Naive thymus-derived CD8-positive, alpha-beta T cell (primary cell): ENCODE measurements at places on chromosomes 4 and X.
A peak's percentile ranks its signal among the peaks of the same experiment; 100 is the strongest.

- peaks cover 4% of the 10 kb centered on the region for H3K4me1 ChIP-seq
- H3K27me3 ChIP-seq: no peaks in the 10 kb centered on the region
- H3K27ac ChIP-seq: no peak overlapping the region
- DNase-seq: no peak
These were observed 119.0 kb downstream of the CFAP299 start for GRCh38 chr4:80454556-80454955.

- no peaks in the 10 kb centered on the region for H3K36me3 ChIP-seq
- H3K27me3 ChIP-seq: no peaks in the 10 kb centered on the region
- H3K4me3 ChIP-seq: no peak overlapping the region
- peaks cover 18% of the 10 kb centered on the region for H3K4me1 ChIP-seq
- DNase-seq: no peak
These were observed 179.6 kb downstream of the TMA16 start for GRCh38 chr4:163673848-163674697.

DNA sequence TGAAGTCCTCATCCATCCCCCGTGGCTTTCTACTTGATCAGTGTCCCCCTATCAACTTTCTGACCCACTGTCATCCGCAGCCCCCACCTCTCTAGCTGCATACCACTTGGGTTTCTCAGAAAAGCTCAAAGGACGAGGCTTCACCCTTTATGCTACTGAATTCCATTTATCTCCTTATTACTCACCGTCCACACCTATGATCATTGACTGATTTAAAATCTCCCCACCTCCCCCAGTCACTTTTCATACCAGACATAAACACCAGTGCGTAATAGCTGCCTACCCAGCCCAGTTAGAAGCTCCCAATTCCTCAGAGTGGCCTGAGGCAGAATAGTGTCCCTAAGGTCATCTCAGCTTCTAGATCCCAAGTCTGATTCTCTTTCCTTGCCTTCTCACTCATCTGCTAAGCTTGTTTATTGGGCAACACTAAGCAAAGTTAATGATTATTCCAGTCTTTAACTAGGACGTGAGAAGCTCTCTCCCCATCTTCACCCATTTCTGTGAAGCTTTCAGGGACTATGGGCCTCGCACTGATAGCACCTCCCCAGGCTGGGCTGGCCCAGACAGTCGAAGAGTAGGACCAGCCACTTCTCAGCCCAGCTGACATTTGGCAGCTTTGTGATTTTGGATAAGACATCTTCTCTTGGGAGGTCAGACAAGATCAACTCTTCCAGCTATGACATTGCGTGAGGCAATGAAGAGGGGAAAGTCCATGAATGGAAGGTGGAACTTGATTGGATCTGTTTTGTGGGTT is 7.2 kb upstream of the DDX60L start:
- H3K27ac ChIP-seq: no peak overlapping the region
- peaks cover 11% of the 10 kb centered on the region for H3K4me1 ChIP-seq
- H3K27me3 ChIP-seq: peaks cover 3% of the 10 kb centered on the region
- no peak for DNase-seq

GRCh38 chrX:25206778-25207177 is 191.0 kb upstream of the ARX start:
- H3K4me3 ChIP-seq: no peak overlapping the region
- H3K27me3 ChIP-seq: no peaks in the 10 kb centered on the region
- H3K4me1 ChIP-seq: no peaks in the 10 kb centered on the region

GRCh38 chrX:790783-791360 is 160.3 kb downstream of the SHOX start:
- no peaks in the 10 kb centered on the region for H3K4me1 ChIP-seq
- H3K27ac ChIP-seq: no peak overlapping the region
- peaks cover 45% of the 10 kb centered on the region for H3K27me3 ChIP-seq
- no peaks in the 10 kb centered on the region for H3K36me3 ChIP-seq
- H3K4me3 ChIP-seq: no peak overlapping the region
- no peak for DNase-seq

DNA sequence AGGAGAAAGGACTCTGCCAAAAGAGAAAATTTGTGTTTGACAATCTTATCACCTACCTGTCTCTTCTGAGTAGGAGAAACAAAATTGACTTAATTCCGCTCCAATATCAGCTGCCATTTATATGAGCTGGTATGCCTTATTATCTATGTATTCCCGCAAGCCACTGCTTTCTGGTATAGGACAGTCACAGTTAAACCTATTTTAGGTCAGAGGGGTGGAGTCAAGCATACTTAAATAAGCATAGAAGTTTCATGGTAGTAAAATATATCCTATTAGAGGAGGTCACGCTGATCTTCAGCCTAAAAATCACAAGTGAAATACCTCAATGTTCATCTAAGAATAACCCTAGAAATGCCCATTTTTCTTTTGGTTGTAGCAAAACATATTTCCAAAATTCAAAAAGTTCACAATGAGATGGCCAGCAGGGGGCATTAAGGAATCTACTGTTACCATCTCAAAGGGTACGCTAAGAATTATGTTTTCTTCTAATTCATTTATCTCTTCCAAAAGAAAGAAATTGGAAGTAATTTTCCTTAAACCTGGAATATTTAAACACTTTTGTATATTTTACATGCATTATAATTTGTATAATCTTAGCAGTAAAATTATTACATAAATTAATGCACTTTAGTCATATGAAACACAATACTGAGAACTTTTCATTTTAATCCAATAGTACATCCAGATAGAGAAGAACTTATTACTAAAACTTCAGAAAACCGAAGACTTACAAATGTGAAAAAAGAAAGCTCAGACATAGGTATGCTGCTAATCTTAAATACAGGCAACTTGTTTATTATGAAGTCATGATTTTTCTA is 10.5 kb downstream of the PPAT start:
- peak; percentile 19 for DNase-seq
- no peaks in the 10 kb centered on the region for H3K27me3 ChIP-seq
- no peak overlapping the region for H3K27ac ChIP-seq
- H3K4me1 ChIP-seq: peaks cover 6% of the 10 kb centered on the region
- H3K36me3 ChIP-seq: peaks cover 2% of the 10 kb centered on the region

DNA sequence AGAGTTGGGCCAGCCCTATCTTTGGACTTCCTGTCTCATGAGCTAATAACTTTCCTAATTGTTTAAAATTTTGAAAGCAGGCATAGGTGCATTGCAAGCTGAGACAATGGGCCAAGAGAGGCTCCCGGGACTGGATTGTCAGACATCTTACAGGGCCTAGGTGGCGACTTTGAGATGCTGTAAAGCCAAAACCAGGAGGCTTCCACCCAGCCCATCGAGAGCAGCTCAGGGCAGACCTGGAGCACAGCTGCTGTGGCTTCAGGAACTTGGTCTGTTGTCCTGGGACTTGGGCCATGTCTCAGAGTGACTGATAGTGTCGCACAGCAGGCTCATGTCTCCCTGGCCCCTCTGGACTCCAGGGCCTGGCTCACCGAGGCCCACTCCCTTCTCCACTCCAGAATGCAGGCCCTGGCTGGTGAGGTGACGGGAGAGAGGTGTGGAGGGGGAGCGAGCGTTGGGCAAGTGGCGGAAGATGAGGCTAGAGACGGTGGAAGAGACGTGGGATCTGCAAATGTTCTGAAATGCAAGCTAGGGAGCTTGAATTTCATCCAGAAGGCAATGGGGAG is 24.1 kb upstream of the MTM1 start:
- no peak overlapping the region for H3K4me3 ChIP-seq
- peak; percentile 7 for DNase-seq
- no peak overlapping the region for H3K27ac ChIP-seq
- H3K27me3 ChIP-seq: no peaks in the 10 kb centered on the region
- peaks cover 25% of the 10 kb centered on the region for H3K4me1 ChIP-seq
- H3K36me3 ChIP-seq: no peaks in the 10 kb centered on the region

- peaks cover 26% of the 10 kb centered on the region for H3K4me1 ChIP-seq
- peak overlapping the region; percentile 66 for H3K27ac ChIP-seq
- peaks cover 47% of the 10 kb centered on the region for H3K36me3 ChIP-seq
- no peak for DNase-seq
- H3K27me3 ChIP-seq: no peaks in the 10 kb centered on the region
- H3K4me3 ChIP-seq: no peak overlapping the region
These were observed 336.4 kb downstream of the ARHGAP10 start for GRCh38 chr4:148068065-148068911.

GRCh38 chr4:151359576-151359975 is 34.2 kb upstream of the SH3D19 start:
- H3K4me1 ChIP-seq: no peaks in the 10 kb centered on the region
- no peak overlapping the region for H3K4me3 ChIP-seq
- H3K36me3 ChIP-seq: no peaks in the 10 kb centered on the region

DNA sequence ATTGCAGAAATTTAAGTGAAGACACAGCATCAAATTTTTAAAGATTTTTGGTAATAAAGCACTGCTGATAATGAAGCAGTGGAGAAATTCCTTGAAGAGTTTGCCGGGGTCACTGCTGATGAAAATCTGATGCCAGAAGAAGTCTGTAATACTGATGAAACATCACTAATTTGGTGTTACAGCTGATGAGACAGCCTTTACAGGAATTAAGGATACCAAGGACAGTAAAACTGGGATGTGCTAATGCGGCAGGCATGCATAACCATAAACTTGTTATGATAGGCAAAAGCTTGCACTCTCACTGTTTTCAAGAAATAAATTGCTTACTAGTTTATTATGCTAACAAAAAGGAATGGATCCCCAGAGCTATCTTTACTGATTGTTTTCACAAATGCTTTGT is 52.9 kb upstream of the VEGFC start:
- DNase-seq: no peak
- H3K36me3 ChIP-seq: no peaks in the 10 kb centered on the region
- no peaks in the 10 kb centered on the region for H3K27me3 ChIP-seq
- no peaks in the 10 kb centered on the region for H3K4me1 ChIP-seq

DNA sequence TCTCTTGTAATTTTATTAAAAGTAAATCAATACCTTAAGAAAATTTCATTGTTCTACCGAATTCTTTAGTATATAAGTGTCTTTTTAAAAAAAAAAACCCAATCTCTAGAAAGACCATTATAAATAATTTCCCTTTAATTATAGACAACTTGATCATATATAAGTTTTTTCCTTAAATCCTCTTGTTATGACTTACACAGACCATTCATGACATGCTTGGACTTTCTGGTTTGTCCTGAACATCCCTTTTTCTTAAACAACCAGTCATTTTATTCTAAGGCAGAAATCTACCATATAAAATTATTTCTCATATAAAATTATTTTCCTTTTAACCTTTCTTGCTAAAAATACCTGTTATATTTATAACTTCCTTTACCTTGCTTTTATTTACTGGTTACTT is 15.4 kb upstream of the FHDC1 start:
- DNase-seq: no peak
- no peak overlapping the region for H3K27ac ChIP-seq
- H3K4me3 ChIP-seq: no peak overlapping the region
- H3K27me3 ChIP-seq: peaks cover 2% of the 10 kb centered on the region
- peaks cover 26% of the 10 kb centered on the region for H3K36me3 ChIP-seq

DNA sequence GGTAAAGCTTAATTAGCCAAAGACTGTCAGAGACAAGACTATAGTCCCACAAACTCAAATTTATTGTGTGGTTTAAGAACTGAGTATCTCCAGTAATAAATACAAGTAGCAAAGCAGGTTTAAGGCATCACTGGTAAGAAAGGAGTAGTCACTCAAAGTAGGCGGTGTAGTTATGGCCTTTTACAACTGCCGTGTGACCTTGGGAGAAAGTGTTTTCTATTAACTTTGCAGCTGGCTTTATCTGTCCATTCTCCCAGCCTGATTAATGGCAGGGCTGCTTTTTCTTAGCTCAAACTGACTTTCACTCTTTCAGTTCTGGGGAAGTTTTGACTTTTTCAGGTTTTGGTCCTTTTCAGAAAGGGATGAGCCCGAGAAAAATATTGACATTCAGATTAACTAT is 7.4 kb upstream of the PAK3 start:
- H3K27ac ChIP-seq: no peak overlapping the region
- H3K4me3 ChIP-seq: no peak overlapping the region
- no peaks in the 10 kb centered on the region for H3K4me1 ChIP-seq
- no peak for DNase-seq

DNA sequence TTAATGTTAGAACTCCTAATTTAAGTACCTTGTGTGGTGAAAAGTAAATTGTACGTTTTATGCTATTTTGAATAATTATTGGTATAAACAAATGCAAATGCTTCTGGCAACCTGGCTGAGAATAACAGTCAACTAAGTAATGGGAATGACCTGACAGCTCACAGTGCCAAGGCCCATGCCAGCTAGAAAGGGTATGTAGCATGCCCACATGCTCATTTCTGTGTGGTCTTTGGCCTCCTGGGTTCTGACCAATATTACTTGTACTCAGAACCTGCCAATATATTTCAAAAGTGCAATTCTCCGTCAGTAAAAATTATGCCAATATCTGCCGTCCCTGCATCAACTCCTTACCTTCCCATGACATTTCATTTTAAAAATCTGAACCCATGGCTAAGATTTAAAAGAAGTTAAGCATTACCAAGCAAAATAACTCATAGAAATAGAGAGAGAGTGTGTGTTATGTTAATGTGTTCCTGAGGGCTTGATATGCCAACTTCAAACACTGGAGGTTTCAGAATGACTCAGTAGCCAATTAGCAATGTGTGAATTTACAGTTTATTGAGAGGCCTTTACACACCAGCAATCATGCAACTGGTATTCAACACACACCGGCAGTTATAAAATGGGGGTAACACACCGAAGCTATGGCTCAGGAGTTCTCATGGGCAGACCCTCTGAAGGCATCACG is 820.8 kb downstream of the FSTL5 start:
- no peak overlapping the region for H3K4me3 ChIP-seq
- no peaks in the 10 kb centered on the region for H3K27me3 ChIP-seq
- no peak for DNase-seq
- H3K36me3 ChIP-seq: no peaks in the 10 kb centered on the region

- peaks cover 9% of the 10 kb centered on the region for H3K27me3 ChIP-seq
- DNase-seq: no peak
These were observed 122.4 kb downstream of the LARP7 start for GRCh38 chr4:112759313-112759712.

GRCh38 chr4:157803845-157804521 is 368.8 kb downstream of the GASK1B start:
- no peak overlapping the region for H3K27ac ChIP-seq
- H3K36me3 ChIP-seq: no peaks in the 10 kb centered on the region
- DNase-seq: no peak
- no peak overlapping the region for H3K4me3 ChIP-seq

- no peak overlapping the region for H3K27ac ChIP-seq
- H3K4me3 ChIP-seq: no peak overlapping the region
- H3K27me3 ChIP-seq: no peaks in the 10 kb centered on the region
- H3K36me3 ChIP-seq: peaks cover 4% of the 10 kb centered on the region
These were observed 7.8 kb upstream of the CHRNA9 start for GRCh38 chr4:40327340-40327739.

GRCh38 chrX:140501940-140502468 is 2.9 kb downstream of the SOX3 start:
- peaks cover 2% of the 10 kb centered on the region for H3K4me1 ChIP-seq
- H3K27me3 ChIP-seq: peaks cover 24% of the 10 kb centered on the region
- H3K4me3 ChIP-seq: peak overlapping the region; percentile 42
- H3K27ac ChIP-seq: no peak overlapping the region

DNA sequence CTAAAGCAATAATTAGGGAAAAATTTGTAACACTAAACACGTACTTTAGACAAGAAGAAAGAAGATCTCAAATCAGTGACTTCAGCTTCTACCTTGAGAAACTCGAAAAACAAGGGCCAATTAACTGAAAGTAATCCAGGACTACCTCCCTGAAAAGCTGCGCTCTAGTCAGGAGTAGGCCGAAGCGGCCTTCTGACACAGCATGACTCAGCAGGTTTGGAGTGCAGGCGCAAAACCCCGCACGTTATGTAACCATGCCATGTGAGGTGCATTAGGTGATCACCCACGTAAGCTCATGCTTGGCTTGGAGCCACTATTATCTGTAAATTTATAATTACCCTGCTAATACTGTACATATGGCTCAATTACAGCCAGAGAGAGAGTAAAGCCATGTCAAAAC is 52.8 kb upstream of the CCDC149 start:
- H3K36me3 ChIP-seq: no peaks in the 10 kb centered on the region
- DNase-seq: no peak
- no peaks in the 10 kb centered on the region for H3K4me1 ChIP-seq
- H3K27me3 ChIP-seq: peaks cover 2% of the 10 kb centered on the region
- H3K27ac ChIP-seq: no peak overlapping the region
